ENCODE measurements at places on chromosomes 6 and 20.
A peak's percentile ranks its signal among the peaks of the same experiment; 100 is the strongest.

GRCh38 chr6:146968041-146968760 lies 236.0 kb upstream of the STXBP5 start:
- DNase-seq = no peak

DNA sequence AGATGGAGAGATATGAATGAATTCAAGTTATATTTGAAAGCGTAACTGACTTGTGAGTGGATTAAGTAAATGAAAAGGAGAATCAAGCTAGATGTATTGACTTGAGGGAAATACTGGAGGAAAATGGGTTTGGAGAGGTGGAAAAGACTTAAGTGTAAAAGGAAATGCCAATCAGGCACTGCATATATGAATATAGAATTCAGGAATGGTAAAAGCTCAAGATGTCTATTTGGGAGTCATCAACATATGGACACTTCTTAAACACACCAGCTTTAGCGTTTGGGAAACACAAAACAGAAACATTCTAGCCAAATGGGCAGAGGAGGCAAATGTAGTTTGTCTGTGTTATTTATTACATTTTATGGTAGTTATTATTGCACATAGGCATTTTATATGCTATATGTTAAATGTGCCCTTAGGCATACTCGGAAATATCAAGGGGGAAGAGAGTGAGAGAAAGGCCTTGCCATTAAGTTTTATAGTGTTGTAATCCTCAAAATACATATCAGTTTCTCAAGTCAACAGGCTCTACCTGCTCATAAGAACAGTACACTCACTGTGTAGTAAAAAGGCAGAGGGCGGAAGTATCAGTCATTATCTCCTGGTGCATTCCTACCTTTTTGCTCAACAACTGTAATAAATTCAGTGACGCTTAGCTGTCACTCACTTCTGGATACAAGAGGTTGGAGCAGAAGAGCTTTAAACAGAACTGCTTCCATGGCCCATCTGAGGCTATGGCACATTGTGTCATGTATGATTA lies 33.7 kb upstream of the ME1 start:
- no peak for DNase-seq

DNA sequence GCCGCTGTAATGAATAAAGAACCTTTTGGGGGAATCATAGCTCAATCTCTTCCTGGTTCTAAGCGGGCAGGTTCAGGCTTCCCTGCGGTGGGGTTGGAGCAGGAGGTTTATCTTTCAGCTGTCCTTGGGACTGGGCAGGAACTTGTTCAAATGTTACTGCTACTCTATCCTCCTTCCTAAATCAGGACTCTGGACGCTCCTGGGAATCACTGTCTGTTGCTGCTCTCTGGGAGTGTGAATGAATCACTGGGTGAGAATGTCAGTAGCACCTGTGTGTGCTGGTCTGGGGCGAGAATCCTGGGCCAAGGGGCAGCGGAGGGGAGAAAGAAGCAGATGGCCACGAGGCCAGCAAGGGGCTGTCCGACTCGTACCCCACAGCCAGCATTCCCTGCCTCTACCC lies 65.4 kb upstream of the ZNFX1 start:
- no peak for DNase-seq

DNA sequence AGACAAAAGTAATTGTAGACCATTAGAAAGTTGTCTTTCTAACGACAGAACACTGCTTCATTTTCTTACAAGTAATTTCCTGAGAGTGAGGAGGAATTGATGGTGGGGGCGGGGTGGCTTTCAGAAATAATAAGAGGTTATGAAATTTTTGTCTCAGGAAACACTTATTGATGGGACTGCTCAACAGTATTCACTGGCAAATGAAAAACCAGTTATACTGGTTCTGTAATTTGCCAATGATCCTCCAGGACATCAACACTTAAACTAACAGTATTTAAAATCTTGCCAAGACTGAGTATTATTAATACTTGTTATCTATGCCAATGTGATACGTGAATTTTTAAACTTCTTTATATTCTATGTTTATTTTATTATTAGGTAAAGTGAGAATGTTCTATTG lies 41.8 kb upstream of the FUT9 start:
- DNase-seq = no peak

DNA sequence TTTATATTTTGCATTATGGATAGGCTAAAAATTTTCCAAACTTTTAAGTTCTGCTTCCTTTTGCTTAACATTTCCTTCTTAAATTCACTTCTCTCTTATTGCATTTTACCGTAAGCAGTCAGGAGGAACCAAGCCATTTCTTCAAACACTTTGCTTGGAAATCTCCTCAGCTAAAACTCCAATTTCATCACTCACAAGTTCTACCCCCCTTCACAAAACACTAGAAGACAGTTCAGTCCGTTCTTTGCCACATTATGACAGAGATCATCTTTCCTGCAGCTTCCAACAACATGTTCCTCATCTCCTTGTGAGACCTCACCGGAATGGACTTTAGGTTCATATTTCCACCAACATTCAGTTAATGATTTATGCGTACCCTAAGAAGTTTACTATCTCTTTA lies 79.2 kb upstream of the LY86 start:
- no peak for DNase-seq

DNA sequence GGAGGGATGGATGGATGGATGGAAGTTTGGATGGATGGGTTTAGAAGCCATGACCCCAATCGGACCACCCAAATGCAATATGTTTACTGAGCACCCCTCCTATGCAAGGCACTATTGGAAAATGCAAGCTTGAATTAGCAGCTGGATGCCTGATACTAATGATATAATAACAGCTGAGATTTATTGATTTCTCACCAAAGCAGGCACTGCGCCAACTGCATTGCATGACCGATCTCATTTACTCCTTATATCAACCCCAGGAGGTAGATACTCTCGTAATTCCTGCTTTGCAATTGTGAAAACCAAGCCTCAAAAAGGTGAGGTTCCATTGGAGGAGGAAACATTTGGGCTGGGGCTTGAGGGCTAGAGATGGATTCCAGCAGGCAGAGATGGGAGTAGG lies 89.7 kb downstream of the KCNB1 start:
- DNase-seq = no peak

- no peak for DNase-seq
Measured at GRCh38 chr20:14918976-14919375, 581.6 kb upstream of the FLRT3 start.

- no peak for DNase-seq
Measured at GRCh38 chr6:4732691-4733315, 43.4 kb upstream of the CDYL start.

- DNase-seq = no peak
Measured at GRCh38 chr20:10537850-10538480, 102.9 kb downstream of the SLX4IP start.

GRCh38 chr20:58994390-58995159 lies 12.5 kb downstream of the CTSZ start:
- no peak for DNase-seq

DNA sequence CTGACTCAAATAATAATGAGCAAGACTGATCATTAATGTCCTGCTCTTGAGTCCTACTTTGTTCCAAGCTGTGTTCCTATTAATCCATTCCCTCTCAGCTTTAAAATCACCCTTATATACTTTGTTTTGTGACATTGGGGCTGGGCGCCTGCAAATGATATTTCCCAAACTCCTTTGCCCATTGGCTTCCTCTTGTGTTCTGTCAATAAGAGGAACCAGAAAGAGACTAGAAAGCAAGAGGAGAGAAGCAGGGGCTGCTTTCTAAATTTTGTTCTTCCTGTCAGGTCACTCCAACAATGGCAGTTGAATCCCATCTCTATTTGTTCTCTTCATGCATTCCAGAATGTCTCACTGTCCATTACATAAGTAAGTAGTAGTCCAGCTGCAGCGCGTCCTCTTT lies 21.6 kb upstream of the TRIM27 start:
- no peak for DNase-seq

- peak; percentile 80 for DNase-seq
Measured at GRCh38 chr6:33744001-33744848, 2.5 kb downstream of the IP6K3 start.

DNA sequence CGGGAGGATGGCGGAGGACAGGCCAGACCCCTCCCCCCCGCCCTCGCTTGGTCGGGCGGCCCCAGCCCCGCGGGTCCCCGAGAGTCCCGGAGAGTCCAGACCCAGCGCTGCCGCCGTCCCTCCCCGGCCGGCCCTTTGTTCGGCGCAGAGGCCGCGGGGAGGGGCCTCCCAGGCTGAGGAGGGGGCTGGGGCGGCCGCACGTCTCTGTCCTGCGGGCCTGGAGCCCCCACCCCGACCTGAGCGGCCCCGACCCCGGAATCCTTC lies 806 bp downstream of the KCNQ2 start:
- DNase-seq = no peak

DNA sequence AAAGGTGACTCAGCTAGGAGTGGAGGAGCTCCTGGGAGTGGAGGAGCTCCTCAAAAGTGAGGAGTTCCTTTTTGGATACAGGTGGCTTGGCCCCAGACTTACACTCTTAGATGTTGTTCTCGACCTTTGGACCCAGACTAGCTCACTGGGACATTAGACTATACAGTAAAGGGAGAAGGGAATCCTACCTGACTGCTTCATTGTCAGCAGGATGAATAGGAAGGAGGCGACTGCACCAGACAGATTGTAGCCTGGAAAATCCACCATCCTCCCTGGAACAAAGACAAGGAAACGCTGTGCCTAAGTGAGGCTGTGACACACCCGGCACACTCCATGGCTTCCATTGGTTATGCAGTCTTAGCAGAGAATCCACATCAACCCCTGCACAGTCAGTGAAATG lies at the start of gene BTNL2:
Gene BTNL2, minus strand, starts transcription at position 325 of the 400 bp plus-strand sequence. Its CDS starts 58 bp downstream, at position 267.
- DNase-seq = no peak

- DNase-seq = peak; percentile 43
Measured at GRCh38 chr20:38859070-38859690, 53.7 kb downstream of the PPP1R16B start.

- no peak for DNase-seq
Measured at GRCh38 chr20:56361900-56362299, 3.1 kb downstream of the FAM210B start.

GRCh38 chr6:56995347-56995902 lies 40.5 kb downstream of the BEND6 start:
- DNase-seq = no peak

All from stimulated activated CD4-positive, alpha-beta T cell treated with anti-CD3 and anti-CD28 coated beads, Interleukin-4, amount 100 ng/mL, for 24 hours (primary cell).